ENCODE measurements at places on chromosomes 3 and 15.

DNA sequence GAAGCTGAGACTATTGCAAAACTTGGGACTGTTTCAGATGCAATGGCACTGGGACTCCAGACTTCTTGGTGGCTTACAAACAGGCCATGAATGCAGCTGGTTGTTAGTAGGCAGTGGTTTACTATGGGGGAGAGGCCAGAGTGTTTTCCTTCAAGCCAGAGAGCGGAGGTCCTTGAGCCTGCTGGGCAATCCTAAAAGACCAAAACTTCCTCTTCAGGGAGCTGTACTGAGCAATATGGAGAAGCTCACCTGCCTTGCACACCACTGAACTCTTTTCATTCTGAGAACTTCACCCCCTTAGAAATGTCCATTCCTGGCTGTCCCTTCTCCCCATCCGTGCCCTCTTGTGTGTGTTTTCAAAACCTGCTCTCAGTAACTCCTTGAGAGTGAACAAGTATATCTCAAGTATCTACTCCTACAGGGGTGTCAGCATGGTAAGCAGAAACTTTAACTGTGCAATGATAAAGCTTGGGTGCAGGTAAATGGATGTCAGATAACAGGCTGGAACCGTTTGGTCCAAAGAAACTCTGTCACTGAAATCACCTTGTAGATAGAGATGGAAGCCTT, 213.9 kb downstream of the CLSTN2 start:
- H3K27ac ChIP-seq = no peak overlapping the region
- DNase-seq = no peak

DNA sequence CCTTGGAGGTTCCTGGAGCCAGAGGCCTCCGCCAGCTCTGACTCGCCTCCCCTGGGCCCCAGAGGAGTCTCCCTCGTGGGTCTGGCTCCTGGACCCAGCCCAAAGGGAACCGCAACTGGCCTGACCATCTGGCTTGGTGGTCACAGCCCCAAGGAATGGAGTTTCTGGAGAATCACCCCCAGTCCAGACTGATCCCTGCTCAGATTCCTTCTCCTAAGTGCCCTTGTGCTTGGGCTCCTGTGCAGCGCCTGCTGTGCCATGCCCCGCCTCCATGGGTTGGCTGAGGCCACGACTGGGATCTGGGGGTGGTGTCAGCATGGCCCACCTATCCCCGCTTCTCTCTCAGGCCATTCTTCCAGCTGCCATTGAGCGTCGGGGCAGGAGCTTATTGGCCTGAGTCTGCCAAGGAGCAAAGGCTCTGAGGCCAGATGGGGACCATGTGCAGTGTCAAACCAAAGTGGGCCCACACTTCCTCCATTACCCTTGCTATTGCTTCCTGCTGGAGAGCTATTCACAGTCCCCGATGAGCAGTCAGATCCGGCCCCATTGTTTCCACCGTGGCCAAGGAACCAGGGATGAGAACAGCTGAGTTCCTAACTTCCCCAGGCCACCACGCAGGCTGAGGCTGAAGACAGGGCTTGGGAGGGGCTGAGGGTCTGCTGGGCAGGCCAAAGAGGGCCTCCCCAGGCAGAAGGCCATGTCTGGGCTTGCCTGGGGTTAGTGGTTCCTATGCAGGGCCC, 19.0 kb downstream of the CSPG4 start:
- H3K27me3 ChIP-seq = peaks cover 9% of the 10 kb centered on the region
- peaks cover 14% of the 10 kb centered on the region for H3K4me1 ChIP-seq
- peak overlapping the region; percentile 24 for H3K27ac ChIP-seq
- no peaks in the 10 kb centered on the region for H3K36me3 ChIP-seq
- H3K4me3 ChIP-seq = no peak overlapping the region
- DNase-seq = no peak

- DNase-seq = peak; percentile 44
- peak overlapping the region; percentile 87 for H3K4me3 ChIP-seq
- no peaks in the 10 kb centered on the region for H3K27me3 ChIP-seq
- H3K4me1 ChIP-seq = peaks cover 45% of the 10 kb centered on the region
- H3K27ac ChIP-seq = peak overlapping the region; percentile 94
These were observed 159.1 kb upstream of the EOMES start for GRCh38 chr3:27880969-27881892.

DNA sequence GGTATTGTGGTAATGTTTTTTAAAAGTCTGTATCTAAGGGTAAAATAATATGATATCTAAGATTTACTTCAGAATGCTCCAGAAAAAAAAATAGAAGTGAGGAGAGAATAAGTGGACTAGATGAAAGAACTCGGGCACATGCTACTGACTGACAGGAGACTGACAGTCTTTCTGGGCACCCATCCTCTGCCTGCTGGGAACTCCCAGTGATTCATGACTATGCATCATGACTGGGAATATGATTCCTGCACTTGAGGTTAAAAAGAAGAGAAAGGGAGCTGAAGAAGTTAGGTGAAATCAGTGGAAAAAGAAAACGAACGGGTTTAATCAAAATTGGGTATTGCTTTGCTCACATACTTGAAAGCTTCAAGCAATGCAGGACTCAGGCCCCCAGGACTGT, 35.7 kb upstream of the SPSB4 start:
- H3K36me3 ChIP-seq = no peaks in the 10 kb centered on the region
- peaks cover 25% of the 10 kb centered on the region for H3K27me3 ChIP-seq
- peaks cover 30% of the 10 kb centered on the region for H3K4me1 ChIP-seq

DNA sequence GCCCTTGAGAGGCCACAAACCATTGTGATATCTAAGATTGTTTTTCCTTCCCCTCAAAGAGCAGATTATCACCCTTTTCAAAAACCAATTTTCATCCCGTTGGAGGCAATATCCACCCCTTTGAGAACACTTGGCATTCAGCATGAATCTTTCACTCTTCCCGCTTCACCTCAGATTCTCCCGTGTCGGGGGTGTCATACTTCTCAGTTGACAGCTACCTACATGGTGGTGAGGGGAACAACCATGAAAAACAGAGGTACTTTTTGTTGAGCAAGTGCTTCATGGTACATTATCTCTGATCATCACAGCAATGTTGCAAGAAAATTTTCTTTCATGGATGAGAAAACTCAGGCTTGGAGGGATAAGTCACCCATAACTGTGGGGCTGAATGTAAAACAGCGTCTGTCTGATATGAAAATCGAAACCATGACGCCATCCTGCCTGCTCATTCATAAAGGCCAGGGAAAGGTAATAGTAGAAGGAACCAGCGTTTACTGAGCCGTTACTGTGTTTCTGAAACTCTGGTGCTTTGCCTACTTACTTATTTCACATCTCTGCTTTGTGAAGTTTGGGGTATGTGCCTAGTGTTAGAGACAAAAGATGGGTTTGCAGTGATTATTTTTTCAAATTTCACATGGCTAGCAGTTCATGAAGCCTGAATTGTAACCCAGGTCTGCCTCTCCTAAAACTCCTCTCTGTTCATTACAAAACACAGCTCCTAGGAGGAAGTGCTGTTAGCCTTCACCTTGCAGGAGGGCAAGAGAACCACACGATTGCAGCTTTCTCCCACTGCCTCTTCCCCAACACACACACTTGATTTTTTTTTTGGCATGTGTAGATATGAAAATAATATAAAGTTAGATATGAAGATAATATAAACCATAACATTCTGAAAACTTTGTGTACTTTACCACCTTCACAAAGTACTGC, 35.4 kb downstream of the SV2B start:
- H3K27ac ChIP-seq = no peak overlapping the region
- no peak for DNase-seq
- no peak overlapping the region for H3K4me3 ChIP-seq
- no peaks in the 10 kb centered on the region for H3K4me1 ChIP-seq
- H3K36me3 ChIP-seq = no peaks in the 10 kb centered on the region
- peaks cover 29% of the 10 kb centered on the region for H3K27me3 ChIP-seq

DNA sequence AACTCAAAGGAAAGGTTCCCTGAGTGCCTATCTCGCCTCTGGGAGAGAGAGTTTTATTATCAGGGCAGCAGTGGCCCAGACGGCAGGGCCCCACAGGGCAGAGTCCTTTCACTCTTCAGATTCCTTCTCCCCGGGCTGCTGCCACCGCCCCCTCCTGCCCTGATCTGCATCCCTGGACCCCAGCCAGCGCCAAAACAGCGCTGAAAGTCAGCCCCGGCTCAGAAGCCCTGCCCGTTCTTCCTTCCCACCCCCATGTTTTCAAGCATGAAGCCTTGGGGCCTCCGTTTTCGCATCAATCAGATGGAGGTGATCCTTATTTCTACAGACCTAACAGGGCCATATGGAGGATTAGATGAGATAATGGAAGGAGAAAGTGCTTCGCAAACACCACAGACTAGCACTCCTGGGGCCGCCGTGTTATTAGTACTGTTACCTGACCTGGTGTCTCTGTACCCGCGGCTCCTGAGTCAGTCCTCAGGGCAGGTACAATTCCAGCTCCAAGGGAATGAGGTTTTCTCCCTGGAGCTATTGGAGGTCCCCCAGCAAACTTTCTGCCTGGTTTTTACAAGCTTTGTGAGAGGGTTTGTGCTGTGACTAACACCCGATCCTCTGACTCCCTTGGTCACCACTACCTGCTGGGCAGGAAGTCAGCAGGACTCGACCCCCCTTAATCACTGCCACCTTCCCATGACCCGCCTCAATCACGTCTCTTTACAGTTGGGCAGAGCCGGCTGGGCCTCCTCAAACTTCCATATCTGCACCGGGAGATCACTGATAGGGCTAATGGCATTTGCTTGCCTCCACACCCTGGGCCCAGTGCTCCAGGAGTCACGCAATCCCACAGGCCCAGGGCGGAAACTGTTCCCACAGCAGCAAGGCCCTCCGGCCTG, 39.5 kb upstream of the TSEN2 start:
- no peaks in the 10 kb centered on the region for H3K4me1 ChIP-seq
- H3K4me3 ChIP-seq = no peak overlapping the region
- no peaks in the 10 kb centered on the region for H3K36me3 ChIP-seq
- H3K27me3 ChIP-seq = peaks cover 11% of the 10 kb centered on the region
- no peak for DNase-seq
- no peak overlapping the region for H3K27ac ChIP-seq

DNA sequence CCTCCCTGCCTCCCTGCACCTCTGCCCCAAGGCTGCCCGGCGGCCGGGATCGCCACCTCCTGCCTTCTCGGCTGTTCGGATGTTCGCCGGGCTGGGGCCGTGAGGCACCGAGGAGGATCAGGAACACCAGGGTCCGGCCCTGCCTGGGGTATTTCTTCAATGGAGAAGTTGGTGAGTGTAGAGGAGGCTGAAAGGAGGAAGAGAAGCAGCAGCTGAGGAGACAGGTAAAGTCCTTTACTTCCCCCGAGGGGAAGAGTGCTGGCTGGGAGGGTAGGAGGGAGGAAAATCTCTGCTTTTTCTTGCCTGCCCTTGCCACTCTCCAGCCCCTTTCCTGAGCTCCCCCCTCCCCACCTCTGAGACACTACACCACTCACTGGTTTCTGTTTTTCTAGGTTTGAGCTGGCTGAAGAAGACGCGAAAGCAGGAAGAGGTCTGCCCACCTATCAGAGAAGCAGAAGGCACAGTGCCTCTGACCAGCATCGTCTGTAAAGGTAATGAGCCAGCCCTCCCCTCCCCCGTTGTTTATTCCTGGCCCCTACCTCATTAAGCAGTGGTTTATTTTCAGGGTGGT, 519 bp downstream of the ASB7 start:
- H3K36me3 ChIP-seq = peaks cover 26% of the 10 kb centered on the region
- no peak overlapping the region for H3K4me3 ChIP-seq
- peak; percentile 81 for DNase-seq

DNA sequence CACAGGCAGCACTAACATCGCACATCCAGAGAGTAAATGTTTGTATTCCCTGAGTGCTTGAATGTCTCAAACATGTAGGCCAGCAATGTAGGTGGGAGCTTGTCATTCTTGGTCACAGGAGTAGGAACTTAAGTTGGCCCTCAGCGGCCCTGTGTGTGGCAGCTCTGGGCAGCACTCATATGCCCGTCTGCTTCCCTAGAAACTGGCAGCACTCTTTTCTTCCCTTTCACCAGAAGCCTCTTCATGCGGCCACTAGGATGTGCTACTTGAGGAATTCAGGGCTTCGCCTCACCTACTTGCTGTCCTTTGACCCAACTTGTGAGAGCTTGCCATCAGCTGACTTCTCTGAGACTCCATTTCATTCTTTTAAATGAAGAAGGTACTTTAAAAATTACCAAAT, 69.5 kb downstream of the TIPARP start:
- peaks cover 4% of the 10 kb centered on the region for H3K36me3 ChIP-seq
- peaks cover 4% of the 10 kb centered on the region for H3K27me3 ChIP-seq
- H3K27ac ChIP-seq = no peak overlapping the region
- DNase-seq = no peak
- no peak overlapping the region for H3K4me3 ChIP-seq

Measured in activated naive CD8-positive, alpha-beta T cell treated with anti-CD3 and anti-CD28 coated beads, Interleukin-2, amount 10 ng/mL, durations not matched to agents 7 days and 5 days (primary cell).